ENCODE measurements at places on chromosomes 5 and 9. TPM values are rescaled to one million over a fixed set of nuclear protein-coding genes. Genes with fewer than 3 reads are reported as not detected.

DNA sequence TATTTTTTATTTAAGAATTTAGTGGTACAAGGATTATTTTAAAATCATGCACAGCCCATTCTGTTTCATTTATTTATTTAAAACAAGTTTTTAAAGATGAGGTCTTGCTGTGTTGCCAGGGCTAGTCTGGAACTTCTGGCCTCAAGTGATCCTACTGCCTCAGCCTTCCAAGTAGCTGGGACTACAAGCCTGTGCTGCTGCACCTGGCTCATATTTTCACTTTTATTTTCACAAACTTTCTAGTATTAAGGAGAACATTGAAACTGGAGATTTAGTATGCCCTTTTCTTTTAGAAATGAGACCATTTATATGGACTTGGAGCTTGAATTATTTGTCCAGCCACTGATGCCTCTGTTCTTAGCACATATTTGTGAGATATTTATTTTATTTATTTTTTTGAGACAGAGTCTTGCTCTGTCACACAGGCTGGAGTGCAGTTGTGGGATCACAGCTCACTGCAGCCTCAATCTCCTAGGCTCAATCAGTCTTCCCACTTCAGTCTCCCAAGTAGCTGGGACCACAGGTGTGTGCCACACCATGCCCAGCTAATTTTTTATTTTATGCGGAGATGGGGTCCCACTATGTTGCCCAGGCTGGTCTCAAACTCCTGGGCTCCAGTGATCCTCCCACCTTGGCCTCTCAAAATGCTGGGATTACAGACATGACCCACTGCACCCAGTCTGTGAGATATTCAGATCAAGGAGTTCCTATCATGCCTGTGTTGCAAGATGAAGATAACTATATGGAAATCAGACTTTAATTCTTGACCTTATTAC is 7.4 kb downstream of the DMXL1 start:
- peaks cover 4% of the 10 kb centered on the region for H3K4me1 ChIP-seq
- H3K4me3 ChIP-seq = no peak overlapping the region
- no peaks in the 10 kb centered on the region for H3K36me3 ChIP-seq
- H3K27ac ChIP-seq = no peak overlapping the region
- no peak for DNase-seq
- no peaks in the 10 kb centered on the region for H3K27me3 ChIP-seq

DNA sequence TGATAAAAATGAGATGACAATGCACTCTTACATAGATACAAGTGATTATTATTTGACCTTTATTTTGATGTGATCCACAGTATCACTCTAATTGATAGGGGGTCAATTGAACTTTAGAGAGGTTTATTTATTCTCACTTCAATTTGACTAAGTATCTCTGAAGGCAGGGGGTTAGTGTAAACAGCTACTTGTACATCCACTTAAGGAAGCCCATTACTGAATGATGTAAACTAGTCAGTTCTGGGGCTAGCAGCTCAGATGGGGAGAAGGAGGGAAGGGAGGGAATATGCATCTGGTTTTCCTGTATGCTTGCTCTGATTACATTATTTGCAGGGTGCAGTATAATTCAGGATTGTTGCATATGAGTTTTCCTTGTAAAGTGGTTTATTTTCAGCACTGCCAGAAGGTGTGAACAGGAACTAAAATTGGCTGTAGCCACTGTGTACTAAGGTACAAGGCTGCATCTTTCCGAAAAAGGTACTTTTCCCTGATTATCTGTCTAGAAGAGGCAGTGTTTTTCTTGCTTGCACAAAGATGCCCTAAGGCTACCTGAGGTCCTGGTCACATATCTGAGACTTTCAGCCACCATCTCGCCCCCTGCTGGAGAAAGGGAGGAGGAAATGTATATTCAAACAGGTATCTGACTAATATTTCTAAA is 51.2 kb downstream of the MRPS27 start:
- H3K27ac ChIP-seq = no peak overlapping the region
- no peaks in the 10 kb centered on the region for H3K4me1 ChIP-seq
- no peaks in the 10 kb centered on the region for H3K36me3 ChIP-seq
- peak; percentile 52 for DNase-seq
- no peak overlapping the region for H3K4me3 ChIP-seq

DNA sequence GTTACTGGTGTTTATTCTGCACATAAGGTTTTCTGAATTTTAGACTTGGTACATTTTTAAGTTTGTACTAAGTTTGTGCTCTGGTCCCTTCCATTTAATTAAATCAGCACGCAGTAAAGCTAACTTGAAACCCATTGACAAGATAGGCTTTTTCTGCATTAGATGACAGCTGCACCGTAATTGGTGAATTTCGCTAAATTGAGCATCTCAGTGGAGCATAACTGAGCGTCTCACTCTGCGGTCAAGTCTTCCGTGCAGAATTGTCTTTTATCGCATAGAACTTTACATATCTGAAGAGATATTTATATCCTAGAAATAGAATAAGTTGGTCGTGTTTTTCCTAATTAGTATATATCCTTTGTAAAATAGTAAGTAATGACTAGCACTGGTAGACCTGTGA is 4.1 kb downstream of the SUB1 start:
- H3K4me1 ChIP-seq = peaks cover 5% of the 10 kb centered on the region
- no peaks in the 10 kb centered on the region for H3K27me3 ChIP-seq
- no peak overlapping the region for H3K27ac ChIP-seq
- no peak for DNase-seq
- no peaks in the 10 kb centered on the region for H3K36me3 ChIP-seq

The HBEGF gene
- total RNA-seq = 4.3 TPM

- no peak overlapping the region for H3K27ac ChIP-seq
- H3K27me3 ChIP-seq = no peaks in the 10 kb centered on the region
- H3K4me1 ChIP-seq = no peaks in the 10 kb centered on the region
- H3K4me3 ChIP-seq = no peak overlapping the region
- peaks cover 24% of the 10 kb centered on the region for H3K36me3 ChIP-seq
Measured at GRCh38 chr5:150044329-150044681, 42.0 kb downstream of the CSF1R start.

GRCh38 chr5:68290260-68290674 is 74.7 kb downstream of the PIK3R1 start:
- H3K27me3 ChIP-seq = no peaks in the 10 kb centered on the region
- DNase-seq = no peak
- H3K4me3 ChIP-seq = peak overlapping the region; percentile 60

DNA sequence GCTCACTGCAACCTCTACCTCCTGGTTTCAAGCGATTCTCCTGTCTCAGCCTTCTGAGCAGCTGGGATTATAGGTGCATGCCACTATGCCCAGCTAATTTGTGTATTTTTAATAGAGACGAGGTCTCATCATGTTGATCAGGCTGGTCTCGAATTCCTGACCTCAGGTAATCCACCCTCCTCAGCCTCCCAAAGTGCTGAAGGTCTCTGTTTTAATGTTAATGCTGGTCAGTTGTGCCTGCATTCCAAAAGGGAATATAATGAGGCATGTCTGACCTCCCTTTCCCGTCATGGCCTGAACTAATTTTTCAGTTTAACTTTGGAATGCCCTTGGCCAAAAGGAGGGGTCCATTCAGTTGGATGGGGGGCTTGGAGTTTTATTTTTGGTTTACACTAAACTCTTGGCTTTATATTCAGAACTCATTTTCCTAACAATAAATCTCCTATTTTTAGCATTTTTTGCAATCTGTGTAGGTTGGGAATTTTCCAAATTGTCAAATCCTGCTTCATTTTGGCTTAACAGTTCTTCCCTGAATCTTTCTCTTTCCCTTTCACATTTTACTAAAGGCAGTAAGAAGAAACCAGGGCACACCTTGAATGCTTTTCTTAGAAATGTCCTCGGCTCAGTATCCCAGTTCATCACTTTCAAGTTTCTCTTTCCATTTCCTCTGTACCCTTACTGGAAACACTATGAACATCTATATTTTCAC is 1175.5 kb downstream of the MAT2B start:
- H3K36me3 ChIP-seq = no peaks in the 10 kb centered on the region
- H3K4me3 ChIP-seq = no peak overlapping the region
- no peaks in the 10 kb centered on the region for H3K27me3 ChIP-seq
- no peak for DNase-seq

- peak within 1 kb of the TSS; percentile 55 for H3K4me3 ChIP-seq
- H3K27me3 ChIP-seq = no peaks in the 10 kb centered on the region
- DNase-seq = no peak
- no peaks in the 10 kb centered on the region for H3K4me1 ChIP-seq
Measured at GRCh38 chr5:120463991-120464626, at the start of gene PRR16. Gene PRR16, plus strand, starts transcription at chr5:120464300.
